ENCODE measurements at places on chromosomes 7 and 10.

DNA sequence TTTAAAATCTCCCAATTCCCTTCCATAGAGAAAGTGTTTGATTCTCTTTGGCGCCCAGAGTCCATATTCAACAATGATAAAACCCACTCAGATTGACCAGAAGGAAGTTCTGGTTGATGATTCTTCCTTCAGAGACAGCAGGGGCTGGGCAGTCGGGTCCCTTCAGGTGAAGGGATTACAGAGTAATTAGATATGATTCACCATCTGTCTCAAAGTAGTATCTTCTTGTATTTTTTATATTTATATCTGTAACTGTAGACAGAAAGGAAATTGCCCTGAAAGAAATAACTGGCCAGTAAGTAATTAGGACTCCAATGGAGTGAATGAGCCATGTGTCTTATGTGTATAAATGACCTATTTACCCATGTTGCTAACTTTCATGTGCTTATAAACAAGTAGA, 156.0 kb downstream of the PLCE1 start:
- DNase-seq = no peak

GRCh38 chr10:80264081-80265056, 25.1 kb downstream of the MAT1A start:
- DNase-seq = no peak

DNA sequence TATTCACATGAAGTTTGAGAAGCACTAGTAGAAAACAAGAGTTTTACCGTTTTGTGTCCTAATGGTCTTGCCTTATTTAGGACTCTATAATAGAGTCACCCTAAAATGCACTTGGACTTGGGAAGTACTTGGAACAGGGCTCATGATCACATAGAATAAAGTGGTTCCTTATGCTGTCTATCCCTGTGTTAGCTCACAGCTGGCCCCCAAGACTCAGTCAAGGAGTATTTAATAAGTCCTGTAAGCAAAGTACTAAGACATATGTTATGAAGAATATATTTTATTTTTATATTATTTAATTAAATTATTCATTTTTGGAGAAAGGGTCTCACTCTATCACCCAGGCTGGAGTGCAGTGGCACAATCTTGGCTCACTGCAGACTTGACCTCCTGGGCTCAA, 54.5 kb downstream of the XRCC2 start:
- DNase-seq = no peak

DNA sequence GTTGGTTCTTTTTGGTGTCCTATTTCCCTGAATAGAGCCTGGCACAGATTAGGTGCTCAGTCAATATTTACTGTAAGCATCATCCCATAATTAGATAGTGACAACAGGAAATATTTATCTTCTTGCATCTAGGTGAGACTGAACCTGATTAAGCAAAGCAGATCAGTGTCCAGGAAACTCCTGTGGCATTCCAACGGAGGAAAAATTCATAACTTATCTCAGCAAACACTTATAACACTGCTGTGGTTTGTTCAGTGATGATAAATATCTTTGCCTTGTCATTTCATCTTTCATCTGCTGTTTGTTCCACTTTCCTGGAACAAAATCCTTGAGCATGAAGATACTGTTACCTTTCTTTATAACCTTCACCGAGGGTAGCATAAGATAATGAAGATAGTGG, 1160.3 kb upstream of the AUTS2 start:
- no peak for DNase-seq

- no peak for DNase-seq
These were observed 80.1 kb upstream of the ATP6V0A4 start for GRCh38 chr7:138878051-138878450.

GRCh38 chr7:139568813-139569490, 45.5 kb downstream of the CLEC2L start:
- no peak for DNase-seq

DNA sequence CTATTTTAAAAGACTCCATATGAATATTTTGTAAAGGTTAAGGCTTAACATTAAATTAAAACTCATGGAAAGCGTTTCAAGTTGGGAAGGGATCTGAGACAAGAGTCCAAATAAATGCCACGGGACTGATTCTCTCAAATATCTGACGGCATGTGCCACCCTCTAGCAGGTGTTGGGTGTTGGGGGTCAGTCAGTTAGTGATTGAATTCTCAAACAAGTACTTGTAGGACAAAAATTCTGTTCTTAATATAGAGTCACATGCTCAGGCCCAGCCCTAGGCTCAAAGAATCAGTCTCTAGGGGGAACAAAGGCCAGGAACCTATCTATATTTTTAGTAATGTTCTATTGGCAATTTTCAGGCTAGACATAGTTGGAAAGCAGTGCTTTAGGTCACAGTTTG, 39.1 kb downstream of the SGCE start:
- no peak for DNase-seq

GRCh38 chr10:105585753-105586152, 944.7 kb downstream of the SORCS3 start:
- no peak for DNase-seq

GRCh38 chr7:57328457-57328856, 121.5 kb upstream of the ZNF716 start:
- DNase-seq = no peak

DNA sequence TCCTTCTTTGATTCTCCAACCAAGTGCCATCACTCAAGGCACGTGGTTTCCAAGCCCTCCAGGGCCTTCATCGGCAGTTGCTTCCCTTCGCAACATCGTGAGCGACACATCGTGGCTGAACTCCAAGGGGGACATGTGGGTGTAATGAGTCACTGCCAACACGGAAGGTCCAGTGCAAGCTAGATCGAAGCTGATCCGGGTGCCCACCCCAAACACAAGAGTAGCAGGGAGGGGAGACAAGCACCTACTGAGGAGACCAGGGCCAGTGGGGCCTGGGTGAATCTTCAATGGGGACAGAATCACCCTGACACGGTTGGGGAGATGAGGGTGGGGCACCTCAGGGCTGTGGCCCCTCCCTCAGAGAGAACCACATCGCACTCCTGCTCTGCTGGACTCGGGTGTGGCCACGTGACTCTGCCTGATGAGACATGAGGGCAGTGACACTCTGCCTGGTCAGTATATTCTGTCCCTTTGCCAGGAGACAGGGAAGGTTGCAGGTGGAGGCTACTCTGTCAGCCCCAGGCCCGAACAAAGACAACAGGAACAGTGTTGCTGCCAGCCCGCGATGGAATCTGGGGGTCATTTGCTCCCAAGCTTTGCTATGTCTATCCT, 36.8 kb upstream of the HSPA12A start:
- no peak for DNase-seq

GRCh38 chr7:76202666-76203030, 952 bp downstream of the SRRM3 start:
- no peak for DNase-seq

DNA sequence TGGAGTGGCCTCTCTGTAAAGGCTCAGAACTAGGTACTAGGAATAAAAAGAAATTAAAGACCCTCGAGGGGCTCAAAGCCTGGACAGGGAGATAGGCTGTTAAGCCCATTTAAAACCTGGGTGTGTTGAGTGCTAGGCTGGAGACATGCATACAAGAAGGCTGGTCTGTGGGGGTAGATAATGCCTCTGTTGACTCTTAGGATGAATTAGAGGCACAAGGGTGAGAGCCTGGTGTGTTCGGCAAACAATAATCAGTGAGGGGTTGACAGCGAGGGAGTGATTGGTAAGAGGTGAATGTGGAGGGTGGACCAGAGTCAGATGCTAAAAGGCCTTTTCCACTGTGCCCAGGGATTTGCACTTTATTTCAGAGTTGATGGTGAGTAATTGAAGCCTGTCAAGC, 12.7 kb downstream of the GSTO2 start:
- DNase-seq = no peak

- DNase-seq = no peak
These were observed 1.9 kb downstream of the TMEM229A start for GRCh38 chr7:124030964-124031363.

- DNase-seq = no peak
These were observed 159.9 kb upstream of the SLC25A13 start for GRCh38 chr7:96481796-96482195.

DNA sequence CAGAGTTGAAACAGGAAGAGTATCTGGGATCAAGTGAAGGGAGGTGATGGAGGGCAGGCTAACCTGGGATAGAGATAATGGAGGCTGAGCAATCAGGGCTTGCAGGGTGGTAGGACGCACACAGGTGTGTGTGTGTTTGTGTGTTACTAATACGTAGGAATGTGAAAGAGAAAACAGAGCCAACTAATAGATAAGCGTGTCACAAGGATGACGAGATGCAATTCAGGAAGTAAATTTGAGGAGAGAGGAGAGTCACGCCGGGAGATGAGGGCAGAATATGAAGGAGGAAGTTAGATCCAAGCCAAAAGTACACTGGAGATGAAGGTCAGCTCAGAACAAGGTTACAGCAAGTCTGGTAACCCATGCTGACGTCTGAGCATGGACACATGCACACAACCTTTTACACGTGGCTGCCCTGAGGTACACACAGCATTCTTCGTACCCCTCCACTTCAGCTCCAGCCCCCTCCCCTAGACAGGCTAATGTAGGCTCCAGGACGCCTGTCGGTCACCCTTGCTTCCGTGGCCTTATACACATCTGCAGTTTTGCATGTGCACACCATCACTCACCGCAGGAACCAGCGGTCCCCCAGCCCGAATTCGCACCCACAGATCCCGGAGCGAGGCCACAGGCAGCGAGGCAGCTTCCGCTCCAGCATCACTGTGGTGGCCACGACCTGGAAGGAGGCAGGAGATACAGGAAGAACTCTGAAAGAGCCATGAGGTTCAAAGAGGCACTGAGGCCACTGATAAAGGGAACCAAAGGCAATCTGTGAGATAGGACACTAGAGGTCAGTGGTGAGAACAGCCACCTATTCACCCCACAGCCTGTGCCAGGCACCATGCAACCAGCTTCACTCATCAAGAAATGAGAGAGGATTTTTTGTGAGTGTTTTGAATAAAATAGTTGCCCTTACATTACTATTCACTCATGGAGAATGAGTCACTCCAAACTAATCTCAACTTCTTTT, 23.7 kb upstream of the TRPV6 start:
- DNase-seq = peak; percentile 7

DNA sequence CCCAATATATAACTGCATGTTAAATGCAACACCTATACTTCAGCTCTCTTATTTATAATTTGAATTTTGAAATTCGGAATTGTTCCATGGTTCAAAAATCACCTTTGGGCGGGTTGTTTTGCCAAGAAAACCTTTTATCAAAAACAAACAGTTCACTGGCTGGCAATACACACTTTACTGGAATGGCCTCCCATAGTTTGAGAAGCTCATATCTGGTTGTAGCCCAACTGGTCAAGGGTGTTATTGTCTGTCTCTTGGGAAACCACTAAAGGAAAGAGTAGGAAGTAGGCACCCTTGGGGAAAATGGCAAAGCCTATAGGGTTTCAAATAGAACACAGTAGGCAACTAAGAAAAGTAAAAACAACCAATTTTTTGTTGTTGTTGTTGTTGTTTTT, 117.9 kb downstream of the HIPK2 start:
- DNase-seq = no peak

DNA sequence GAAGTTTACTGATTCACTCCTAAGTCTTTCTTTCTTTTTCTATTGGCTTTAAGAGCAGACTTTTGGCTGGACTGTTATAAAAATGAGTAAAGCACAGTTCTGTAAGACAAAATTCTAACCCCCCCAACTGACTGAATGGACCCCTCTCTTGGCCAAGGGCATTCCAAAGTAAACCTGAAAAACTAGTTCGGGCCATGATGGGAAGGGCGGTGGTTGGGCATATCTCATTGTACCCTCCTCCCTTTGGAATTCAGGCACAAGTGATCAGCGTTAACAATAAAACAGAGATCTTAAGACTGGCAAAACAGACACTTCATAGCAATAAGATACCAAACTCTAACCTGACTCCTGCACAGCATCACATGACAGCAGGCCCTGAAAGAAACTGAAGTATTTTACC, 6.1 kb upstream of the KIF20B start:
- DNase-seq = no peak

- no peak for DNase-seq
These were observed 38.5 kb upstream of the SPOCK2 start for GRCh38 chr10:72126872-72127232.

DNA sequence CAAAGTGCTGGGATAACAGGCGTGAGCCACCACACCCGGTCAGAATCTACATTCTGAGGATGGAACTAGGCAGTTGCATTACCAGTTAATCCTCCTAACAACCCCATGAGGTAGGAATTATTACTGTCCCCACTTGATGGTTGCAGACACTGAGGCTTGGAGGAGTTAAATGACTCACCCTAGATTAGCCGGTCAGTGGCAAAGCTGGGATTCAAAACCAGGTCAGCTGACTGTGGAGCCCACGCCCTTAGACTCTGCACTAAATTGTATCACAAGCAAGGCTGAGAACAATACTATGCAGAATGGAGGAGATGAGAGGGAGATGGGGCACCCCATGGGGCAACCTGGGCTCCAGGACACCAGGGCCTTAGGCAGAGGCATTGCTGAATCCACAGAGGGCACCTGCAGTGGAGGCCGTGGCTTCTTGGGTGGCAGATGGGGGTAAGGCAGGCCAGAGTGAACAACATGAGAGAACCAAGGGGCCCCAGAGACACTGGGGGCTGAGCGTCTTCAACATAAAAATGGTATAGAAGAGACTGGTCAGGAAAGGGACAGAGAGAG, 723.4 kb downstream of the PARD3 start:
- DNase-seq = no peak

- no peak for DNase-seq
These were observed 126.9 kb downstream of the SLC16A9 start for GRCh38 chr10:59582780-59583179.

- DNase-seq = no peak
These were observed 71.9 kb upstream of the HABP2 start for GRCh38 chr10:113480851-113481502.

DNA sequence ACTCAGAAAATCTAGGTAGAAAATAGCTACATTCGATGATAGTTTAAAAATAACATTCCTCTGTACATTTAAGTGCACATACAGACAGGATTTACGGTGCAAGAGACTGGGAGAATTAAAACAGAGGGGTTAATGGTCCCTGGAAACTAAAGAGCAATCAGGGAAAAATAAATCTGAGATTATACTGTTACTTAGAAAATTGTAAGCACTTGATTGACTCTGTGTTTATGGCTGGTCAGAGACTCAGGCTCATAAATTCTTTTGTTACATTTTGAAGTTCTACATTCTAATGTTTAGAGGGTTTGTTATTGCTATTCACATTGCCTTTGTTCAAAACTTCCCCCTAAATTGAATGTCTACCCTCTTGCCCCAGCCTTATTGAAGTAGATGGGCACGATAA, 54.4 kb downstream of the CDCA7L start:
- DNase-seq = no peak

GRCh38 chr7:73340514-73340913, 12.6 kb downstream of the FKBP6 start:
- no peak for DNase-seq

DNA sequence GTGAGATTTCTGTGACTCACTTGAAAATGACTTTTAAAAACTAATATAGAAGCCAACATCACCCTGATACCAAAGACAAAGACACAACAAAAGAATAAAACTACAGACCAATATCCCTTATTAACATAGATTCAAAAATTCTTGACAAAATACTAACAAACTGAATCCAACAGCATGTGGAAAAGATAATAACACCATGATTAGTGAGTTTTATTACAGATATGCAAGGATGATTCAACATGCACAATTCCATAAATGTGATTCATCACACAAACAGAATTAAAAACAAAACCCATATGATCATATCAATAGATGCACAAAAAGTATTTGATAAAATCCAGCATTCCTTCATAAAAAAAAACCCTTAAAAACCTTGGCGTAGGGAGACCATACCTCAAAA, 6.5 kb downstream of the MGAM start:
- no peak for DNase-seq
